ENCODE measurements at places on chromosomes 11 and 22.

DNA sequence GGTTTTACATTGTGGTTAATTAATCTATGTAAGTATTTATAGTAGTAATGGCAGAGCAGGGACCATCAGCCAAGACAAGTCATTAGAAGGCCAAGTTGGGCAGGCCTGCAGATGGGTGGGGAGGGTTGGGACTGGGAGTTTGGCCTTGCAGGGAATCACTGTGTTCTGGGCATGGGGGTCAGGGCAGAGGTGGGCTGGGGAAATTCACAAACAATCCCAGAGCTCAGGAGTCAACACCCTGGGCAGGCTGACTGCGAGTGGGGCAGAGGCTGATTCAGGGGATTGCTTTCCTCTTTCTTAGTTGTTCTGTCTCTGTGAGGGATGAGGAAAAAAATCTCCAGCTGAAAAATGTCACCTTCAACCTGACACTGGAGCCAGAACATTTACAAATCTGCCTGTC lies 322.5 kb downstream of the NTM start:
- no peak for DNase-seq

DNA sequence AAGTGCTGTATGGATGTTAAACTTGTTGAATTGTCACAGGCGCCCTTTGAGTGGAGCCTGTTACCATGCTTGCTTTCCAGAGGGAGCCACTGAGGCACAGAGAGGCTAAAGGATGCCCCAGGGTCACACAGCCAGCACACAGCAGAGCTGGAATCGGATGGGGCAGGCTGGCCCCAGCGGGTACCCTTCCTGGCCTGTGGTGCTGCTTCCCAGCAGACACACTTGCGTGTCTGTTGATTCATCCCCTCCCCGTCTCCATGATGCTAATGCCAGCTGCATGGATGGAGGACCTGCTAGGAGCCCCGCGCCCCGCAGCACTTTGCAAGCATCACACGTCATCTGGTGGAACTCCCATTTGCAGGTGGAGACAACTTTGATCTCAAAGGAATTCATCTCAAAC lies 52.4 kb upstream of the SHISAL1 start:
- no peak for DNase-seq

DNA sequence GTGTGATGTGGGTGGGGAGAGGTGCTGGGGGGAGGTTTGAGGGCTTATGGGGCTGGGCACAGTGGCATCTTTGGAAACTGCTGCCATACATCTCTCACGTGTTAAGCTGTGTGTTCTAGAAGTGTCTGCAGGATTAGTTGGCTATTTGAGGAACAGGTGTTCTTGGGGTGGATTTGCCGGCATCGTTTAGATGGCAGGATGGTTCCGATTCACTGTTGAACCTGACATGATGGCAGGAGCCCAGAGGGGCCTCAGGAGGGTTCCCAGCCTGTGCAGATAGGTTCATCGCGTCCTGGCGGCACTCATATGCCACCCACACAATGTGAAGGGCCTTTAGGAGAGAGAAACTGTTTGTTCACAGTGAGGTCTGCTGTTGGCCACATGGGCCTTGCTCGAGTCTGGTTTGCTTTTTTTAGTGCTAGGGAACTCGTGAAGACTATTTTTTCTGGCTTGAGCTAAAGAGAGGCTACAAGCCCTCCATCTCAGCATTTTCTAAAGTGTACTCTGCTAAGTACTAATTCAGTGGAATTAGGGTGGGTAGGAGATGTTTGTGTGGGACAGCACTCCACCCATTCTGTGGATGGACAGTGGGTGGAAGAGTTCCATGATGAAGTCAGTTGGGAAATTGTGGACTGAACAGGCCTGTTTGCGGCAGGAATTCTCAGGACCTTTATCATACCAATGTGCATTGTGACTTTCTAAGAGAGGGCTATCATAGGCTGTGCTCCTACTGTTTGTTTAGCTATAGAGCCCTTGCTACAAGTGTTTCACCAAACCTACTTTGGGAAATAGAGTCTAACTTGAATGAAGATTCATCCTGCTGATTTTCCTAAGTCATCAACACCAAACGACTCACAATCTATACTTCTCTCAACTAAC lies 55.4 kb upstream of the PLET1 start:
- no peak for DNase-seq

DNA sequence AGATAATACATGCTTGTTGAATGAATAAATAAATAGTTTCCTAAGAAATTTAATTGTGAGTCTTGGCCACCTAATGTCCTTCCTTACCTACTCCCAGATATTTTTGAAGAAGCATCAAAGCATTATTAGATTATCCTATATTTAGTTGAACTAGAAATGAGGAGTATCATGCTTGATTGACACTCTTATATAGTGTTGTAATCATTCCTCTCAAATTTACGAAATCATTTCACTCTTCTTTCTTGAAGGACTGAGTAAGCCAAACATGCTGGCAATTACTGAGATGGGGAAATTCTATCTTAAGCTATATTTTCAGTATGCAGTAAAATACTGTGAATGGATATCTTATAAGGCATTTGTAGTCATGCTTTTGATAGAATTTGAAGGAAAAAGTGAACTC lies 189.0 kb downstream of the LUZP2 start:
- no peak for DNase-seq

DNA sequence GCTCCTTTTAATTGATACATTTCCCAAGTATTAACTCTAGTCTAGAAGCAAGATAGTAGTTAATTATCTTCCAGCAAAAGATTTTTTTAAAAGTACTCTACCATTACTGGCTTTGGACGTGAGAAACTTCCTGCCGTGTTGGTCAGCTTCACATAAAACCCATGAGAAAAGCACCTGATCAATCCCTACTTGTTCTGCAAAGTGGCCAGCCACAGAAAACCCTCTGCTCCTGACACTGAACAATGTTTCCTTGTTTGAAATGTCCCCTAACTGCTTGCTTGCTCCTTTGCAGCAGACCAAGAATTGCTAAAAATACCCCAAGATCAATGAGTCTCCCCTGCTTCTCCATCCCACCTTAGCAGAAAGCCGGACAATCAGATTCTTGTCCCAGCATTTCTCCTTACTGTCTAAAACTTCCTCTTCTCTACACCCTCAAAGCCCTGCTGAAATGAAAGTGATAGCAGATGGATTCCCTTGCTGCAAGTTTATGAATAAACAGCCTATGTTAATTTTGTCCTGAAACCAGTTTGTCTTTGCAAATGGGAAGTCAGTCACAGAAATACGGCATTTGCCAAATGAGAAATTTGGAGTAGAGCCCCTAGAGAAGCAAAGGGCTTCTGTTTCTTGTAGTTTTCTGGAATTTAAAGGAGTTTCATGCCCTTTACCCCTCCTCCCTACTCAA lies 207.1 kb upstream of the ARHGAP20 start:
- DNase-seq, result no peak

- peak; percentile 97 for DNase-seq
Observed at GRCh38 chr11:64916775-64917662, at the start of gene ATG2A. Gene ATG2A, minus strand, starts transcription at chr11:64917209. Its CDS starts 74 bp downstream, at chr11:64917135.

DNA sequence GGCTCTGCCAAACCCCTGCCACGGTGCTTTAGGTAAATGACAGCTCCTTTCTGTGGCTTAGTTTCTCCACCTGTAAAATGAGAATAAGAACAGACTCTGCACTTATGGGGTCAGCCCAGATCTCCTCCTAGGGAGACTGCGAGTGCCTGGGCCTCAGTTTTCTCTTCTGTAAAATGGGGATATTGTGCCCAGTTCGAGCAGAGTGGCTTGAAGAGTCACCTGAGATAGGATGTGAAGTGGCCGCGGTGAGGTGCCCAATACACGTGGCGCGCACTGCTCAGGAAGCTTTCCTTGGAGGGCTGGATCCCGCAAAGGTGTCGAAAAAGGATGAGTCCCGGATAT lies 473 bp upstream of the EMID1 start:
- no peak for DNase-seq

GRCh38 chr11:77020734-77021133 lies 13.5 kb upstream of the B3GNT6 start:
- DNase-seq, result no peak

- DNase-seq, result peak; percentile 56
Observed at GRCh38 chr11:119673759-119674336, 55.2 kb downstream of the NECTIN1 start.

DNA sequence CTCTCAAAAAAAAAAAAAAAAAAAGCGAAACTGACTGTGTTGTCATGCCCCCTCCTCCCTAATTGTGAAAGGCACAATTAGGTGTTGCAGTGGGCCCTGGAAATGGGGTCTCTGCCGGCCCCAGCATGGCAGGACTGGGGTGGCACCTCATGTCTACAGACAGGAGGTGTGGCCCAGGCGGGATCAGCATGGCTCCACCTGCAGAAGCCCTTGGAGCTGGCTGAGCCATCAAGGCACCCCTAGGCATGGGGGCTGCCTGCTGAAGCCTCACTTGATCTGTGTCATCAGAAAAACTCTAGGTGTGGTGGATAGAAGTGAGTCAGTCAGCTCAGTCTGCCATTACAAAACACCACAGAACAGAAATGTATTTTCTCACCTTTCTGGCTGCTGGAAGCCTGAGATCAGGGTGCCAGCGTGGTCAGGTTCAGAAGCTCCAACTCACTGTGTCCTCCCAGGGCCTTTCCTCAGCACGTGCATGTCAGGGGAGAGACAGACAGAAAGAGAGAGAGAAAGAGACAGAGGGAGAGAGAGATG lies 10.1 kb upstream of the B4GALNT4 start:
- no peak for DNase-seq

GRCh38 chr11:3983101-3983500 lies 111.5 kb upstream of the RRM1 start:
- no peak for DNase-seq

GRCh38 chr22:30361916-30362650 lies 5.3 kb downstream of the CCDC157 start:
- no peak for DNase-seq

- DNase-seq, result no peak
Observed at GRCh38 chr11:72038491-72038890, 39.8 kb downstream of the IL18BP start.

DNA sequence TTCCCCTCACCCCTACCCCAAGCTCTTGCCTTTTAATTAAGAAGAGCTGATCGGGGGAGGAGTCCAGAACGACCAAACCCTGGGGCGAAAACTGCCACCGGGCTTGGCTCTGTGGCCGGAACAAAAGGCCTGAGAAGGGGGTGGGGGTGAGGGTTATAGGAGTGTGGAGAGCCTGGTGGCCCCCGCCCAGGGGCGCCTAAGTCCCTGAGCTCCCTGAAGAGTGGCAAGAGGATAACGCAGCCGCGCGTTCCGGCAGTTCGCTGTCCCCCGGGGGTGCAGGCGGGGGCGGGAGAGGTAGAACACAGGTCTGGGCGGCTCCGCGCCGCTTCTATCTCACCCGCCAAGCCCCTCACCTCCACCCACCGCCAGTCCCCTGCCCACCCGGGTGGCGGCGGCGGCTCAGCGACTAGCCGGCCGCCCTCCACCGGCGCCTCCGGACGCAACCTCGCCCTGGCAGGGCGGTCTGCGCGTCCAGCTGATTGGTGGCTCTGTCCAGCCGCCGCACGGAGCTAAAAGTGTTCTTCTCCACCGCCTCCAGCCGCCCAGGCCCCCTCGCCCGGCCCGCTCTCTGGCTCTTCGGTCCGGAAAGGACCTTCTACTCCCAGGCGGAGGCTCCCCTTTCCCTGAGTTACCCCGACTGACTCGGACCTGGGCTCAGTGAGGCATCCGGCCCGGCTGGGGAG lies 18.7 kb upstream of the BDNF start:
- DNase-seq, result no peak

DNA sequence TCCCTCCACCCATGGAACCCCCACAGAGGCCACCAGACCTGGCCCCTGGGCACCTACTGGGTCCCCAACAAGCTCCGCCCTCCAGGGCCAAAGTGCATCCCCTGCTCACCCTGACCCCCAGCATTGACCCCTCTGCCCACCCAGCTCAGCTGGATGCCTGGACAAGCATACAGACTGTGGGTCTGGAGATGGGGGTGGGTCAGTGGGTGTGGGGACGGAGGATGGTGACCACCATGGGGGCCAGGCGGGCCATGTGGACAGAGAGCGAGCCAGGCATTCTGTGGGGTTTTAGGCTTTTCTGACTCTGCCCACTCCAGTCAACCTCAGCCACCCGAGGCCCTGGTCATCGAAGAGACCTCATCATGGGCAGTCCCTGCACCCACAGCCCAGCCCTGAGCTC lies 183.7 kb downstream of the BRD1 start:
- DNase-seq, result no peak

GRCh38 chr11:3150726-3151125 lies 14.4 kb downstream of the OSBPL5 start:
- DNase-seq, result no peak

- no peak for DNase-seq
Observed at GRCh38 chr11:127003260-127003981, 2.9 kb upstream of the KIRREL3 start.

- no peak for DNase-seq
Observed at GRCh38 chr11:2536440-2536989, 91.7 kb downstream of the KCNQ1 start.

DNA sequence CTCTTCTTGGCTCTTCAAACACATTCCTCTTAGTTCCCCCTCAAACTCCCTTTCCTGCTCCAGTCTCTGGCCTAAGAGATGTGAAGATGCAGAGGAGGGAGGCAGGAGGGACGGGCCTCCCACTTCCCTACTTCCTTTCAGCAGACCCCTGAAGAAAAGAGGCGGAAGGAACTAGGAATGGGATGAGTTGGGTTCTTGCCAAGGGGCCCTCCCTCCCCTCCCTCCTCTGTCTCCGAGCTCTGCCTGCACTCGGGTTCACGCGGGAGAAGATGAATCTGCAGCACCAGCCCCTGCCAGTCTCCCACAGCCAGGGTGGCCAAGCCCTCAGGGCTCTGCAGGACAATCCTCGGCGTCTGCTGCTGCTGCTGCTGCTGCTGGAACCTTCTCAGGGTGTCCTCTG lies 24.3 kb upstream of the PKNOX2 start:
- DNase-seq, result no peak

DNA sequence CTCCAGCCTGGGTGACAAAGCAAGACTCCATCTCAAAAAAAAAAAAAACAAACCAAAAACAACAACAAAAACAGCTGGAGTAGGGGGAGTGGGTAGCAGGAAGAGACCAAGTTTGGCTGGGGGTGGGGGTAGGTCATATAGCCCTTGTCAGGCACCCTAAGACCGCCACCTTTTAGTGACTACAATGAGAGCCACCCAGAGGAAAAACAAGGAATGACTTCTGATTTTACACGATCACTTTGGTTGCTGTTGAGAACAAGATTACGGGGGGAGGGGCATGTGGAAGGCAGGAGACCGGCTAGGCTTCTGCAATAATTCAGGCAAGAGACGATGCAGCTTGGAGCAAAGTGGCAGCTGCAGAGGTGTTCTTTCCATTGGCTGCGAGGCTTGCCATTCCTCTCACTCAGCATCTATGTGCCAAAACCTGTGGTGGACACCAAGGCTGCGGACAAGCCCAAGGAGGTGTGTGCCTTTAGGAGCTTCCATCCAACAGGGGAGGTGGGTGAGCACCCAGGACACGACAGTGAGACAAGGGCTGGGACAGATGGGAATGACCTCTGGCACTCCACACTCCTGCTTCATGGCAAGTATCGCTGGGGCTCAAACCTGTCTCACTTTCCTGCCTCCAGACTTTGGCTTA lies 1.7 kb downstream of the RPS19BP1 start:
- no peak for DNase-seq
